ENCODE measurements at places on chromosomes 2 and 18. TPM values are rescaled to one million over a fixed set of nuclear protein-coding genes. Genes with fewer than 3 reads are reported as not detected.

The SERPINB11 gene
- total RNA-seq: not detected

The CCDC141 gene
- not detected for total RNA-seq

The PRKAG3 gene
- total RNA-seq: not detected

The SCYGR3 gene
- not detected for total RNA-seq

The ADAM23 gene
- total RNA-seq: 8.9 TPM

The FSHR gene
- total RNA-seq: not detected

The DPP10 gene
- not detected for total RNA-seq

The CNDP1 gene
- total RNA-seq: not detected

The PARD6G gene
- 0.23 TPM for total RNA-seq

Data from PC-9 (cell line).